HuH-7 (cell line): ENCODE measurements at places on chromosomes 7 and 10.

GRCh38 chr7:123738356-123738755, 10.4 kb downstream of the WASL start:
- DNase-seq = peak; percentile 43

DNA sequence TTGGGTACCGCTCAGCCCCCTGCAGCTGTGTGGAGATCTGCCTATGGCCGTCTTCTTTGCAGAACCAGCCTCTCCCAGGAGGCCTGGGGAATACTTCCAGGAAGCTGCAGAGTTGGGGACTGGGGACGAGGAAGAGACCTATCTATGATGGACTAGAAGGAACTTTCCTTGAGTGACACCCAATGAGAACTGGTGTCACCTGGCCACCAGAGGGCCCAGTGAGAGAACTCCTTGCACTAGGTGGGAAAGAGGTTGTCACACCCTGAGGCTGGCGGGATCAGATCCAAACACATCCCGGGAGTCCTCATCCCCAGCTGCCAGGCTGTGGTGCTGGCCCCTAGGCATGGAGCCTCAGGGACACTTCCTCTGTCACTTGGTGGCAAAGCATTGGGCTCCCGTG, 4.9 kb upstream of the GRID2IP start:
- peak; percentile 64 for DNase-seq

- peak; percentile 64 for DNase-seq
Measured at GRCh38 chr7:101816595-101817470, 593 bp upstream of the CUX1 start.

DNA sequence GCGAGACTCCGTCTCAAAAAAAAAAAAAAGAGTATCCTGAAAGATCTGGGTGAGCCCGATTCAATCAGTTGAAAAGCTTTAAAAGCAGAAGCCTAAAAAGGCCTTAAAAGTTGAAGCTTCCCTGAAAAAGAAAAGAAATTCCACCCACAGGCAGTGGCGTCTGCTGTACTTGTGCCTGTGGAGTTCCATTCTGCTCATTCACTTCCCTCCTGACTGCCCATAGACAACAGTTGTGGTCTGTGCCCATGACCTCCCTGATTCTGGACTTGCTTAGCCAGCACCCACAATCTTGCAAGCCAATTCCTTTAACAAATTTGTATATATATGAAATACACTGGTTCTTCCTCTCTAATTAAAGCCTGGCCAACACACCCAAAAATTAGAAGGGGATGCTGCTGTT, 141.7 kb downstream of the DLG5 start:
- no peak for DNase-seq

DNA sequence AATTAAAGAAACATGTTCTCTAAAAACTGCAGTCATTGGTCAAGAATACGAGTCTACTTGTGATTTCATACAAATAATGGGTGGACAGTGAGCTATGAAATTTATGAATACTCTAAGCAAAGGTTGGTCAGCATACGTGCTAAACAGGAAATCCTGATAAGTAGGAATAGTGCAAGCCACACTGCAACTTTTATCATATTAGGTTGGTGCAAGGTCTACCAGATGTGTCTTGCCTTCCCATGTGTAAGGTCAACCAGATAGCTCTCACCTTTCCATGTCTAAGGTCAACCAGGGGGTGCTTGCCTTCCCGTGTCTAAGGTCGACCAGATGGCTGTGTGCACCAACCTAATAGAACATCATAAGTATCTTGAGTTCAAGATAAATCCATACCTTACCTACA, 2.0 kb upstream of the ITGB1 start:
- no peak for DNase-seq

- peak; percentile 14 for DNase-seq
Measured at GRCh38 chr7:84194484-84195271, at the start of gene SEMA3A. Gene SEMA3A (minus strand): TSS chr7:84194789. CDS start chr7:84194586, 203 bp downstream.

DNA sequence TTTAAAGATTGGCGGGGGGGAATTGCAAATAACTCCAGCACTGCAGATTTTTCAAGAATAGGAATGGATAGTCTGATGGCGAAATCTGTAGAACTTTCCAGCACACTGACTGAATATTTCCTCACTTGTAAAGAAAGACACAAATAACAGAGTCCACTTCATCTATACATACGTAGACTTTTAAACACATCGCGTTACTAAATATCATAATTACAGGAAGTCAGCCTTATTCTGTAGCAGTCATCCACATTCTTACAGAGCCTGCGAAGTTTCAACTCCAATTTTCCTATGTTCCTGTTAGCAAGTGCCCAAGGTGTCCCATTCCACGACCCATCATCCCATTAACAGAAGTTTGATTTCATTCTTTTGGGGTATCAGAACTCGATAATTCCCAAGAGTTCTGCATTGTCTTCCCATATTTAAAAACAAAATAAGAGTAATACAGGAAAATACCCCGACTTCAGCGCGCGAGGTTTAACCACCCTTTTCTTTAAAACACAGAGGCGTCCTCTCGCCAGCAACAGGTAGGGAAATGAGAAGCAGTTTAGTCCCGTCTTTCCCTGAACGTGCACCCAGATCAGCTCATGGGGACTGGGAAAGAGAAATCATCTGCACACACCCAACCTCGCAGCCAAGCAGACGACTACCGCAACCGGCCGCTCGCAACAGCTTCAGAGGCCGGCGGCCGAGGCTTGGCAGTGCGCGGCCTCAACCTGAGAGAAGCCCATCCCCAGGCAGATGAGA, 880 bp downstream of the HERC4 start:
- no peak for DNase-seq

DNA sequence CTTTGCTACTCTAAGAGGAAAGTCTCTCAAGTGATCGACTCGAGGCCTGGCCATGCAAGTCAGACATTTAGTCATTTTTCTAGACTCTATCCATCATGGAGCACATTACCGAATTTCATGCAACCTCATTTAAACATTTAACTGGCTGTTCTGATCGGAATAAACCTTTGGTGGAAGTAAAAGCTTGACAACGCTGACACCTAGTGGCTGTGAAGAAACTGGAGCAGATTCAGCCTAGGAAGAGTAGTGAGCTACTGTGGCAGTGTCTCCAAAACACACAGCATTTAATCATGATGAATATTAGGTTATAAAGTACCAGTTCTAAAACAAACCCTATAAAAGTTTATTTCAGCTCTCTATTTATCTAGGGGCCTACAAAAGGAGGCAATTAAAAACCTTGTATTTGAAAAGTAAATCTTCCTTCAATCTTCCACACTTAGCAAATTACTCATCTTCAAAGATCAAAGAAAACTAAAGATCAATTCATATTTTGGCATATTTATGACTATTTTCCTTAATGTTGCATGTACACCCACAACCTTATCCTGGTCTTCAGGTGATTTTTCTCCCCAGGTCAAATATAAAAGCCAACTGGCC, 175.0 kb downstream of the CTNNA3 start:
- peak; percentile 17 for DNase-seq

DNA sequence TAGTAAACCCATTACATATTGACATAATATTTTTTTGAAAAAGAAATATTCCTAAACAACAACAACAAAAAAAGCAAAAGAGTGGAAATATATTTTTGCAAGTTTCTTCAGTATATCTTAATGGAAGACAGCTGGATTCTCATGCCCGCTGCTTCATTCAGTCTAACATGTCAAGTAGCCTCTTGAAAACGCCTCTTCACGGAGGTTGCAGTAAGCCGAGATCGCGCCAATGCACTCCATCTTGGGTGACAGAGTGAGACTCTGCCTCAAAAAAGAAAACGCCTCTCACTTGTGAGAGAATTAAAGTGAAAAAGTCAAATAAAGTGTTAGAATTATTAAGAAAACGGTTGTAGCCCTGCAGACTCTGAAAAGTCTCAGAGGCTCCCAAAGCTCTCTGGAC, 1.3 kb downstream of the CUTC start:
- no peak for DNase-seq

GRCh38 chr10:21172930-21173801, 276.1 kb upstream of the NEBL start:
- DNase-seq = peak; percentile 57

GRCh38 chr7:114530057-114530611, 115.5 kb downstream of the FOXP2 start:
- no peak for DNase-seq

- no peak for DNase-seq
Measured at GRCh38 chr10:123896246-123896927, 4.8 kb upstream of the CPXM2 start.
